ENCODE measurements at places on chromosomes 12 and 14.

- DNase-seq: no peak
Measured at GRCh38 chr12:38163442-38163801, 153.2 kb upstream of the ALG10B start.

- DNase-seq: no peak
Measured at GRCh38 chr14:63752449-63753169, 24.7 kb upstream of the SGPP1 start.

- no peak for DNase-seq
Measured at GRCh38 chr14:38737686-38738407, 365.2 kb downstream of the SEC23A start.

- DNase-seq: no peak
Measured at GRCh38 chr14:29868000-29868399, 59.6 kb downstream of the PRKD1 start.

GRCh38 chr12:88127099-88127498 lies 14.8 kb downstream of the CEP290 start:
- DNase-seq: no peak

GRCh38 chr12:113835433-113835832 lies 130.7 kb downstream of the RBM19 start:
- no peak for DNase-seq

GRCh38 chr12:71786829-71787228 lies 32.2 kb downstream of the RAB21 start:
- no peak for DNase-seq

DNA sequence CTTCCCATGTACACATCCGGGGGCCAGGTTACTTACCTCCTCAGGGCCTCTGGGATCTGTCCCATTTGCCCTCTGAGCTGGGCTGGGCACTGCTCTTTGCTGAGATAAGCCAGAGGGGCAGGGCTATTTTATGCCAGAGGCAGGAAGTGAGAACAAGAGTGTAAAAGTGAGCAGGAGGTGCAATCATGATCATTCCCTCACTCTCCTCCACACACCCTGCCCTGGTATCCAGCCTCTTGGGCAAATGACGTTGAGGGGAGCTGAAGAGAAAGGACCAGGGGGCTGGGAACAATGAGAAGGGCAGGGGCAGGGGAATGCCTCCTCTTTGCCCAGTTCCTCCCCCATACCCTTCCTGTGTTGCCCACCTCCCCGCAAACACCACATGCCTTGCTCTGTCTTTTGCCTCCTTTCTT lies 4.2 kb downstream of the LPAR5 start:
- no peak for DNase-seq

DNA sequence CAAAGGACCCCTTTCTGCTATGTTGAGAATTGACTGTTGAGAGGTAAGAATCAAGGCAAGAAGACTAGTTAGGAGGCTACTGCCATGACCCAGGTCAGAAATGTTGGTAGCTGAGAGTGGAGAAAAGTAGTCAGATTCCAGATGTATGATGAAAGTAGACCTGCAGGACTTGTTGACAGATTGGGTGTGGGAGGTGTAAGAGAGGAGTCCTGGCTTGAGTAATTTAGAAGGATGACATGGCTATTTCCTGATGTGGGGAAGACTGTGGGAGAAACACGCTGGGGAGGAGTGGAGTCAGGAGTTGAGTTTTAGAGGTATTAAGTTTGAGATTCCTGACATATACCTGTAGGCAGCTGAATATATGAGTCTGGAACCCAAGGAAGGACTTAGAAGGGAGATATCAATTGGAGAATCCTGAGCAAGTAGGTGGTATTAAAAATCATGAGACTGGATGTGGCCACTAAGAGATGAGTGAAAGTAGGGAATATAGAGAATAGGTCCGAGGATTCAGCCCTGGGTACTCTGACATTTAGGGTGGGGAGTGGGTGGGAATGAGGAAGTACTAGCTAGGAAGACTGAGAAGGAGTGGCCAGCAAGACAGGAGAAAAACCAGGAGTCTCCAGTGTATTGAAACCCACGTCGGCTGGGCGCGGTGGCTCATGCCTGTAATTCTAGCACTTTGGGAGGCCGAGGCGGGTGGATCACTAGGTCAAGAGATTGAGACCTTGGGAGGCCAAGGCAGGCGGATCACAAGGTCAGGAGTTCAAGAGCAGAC lies 12.6 kb upstream of the DDX47 start:
- no peak for DNase-seq

GRCh38 chr12:126389961-126390360 lies 1324.7 kb downstream of the AACS start:
- DNase-seq: no peak

- no peak for DNase-seq
Measured at GRCh38 chr12:131592972-131593371, 117.9 kb upstream of the SFSWAP start.

DNA sequence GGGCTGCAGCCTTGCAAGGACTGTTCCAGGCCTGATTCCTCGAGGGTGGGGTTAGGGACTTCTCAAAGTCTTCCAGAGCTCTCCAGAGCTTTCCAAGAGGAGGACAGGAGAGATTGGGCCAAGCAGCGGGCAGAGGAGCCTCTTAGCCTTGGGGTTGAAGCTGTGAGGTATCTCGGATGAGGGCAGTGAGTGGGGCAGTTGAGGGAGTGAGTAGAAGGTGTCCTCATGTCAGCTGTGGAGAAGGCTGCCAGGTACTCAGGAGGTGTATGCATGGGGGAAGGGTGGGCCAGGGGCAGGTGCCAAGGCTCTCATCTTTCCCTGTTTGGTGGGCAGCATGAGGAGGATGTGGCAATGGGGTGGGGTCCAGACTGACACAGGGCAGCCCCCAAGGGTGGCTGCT lies 7.7 kb downstream of the KRT83 start:
- DNase-seq: no peak

GRCh38 chr12:118618695-118619094 lies 242.3 kb downstream of the SUDS3 start:
- no peak for DNase-seq

DNA sequence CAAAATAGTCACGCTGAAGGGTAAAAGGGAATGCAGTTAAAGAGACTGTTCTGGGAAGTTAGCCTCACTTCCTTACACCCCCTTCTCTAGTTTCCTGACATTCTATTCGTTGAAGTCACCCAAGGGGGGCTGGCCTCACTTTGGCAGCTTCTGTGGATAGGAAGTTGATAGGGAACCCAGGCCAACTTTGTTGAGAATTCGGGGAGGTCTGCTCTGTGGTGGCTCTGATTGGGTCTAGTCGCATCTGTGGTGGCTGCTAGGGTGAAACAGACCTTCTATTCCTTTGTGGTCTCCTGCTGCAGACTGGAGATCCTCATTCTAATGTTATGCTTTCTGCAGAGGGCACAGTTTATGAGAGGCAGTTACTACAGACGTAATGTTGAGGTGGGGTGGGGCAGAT lies 28.8 kb upstream of the GZMB start:
- no peak for DNase-seq

- DNase-seq: no peak
Measured at GRCh38 chr12:69844416-69844815, 19.4 kb downstream of the MYRFL start.

GRCh38 chr12:107990325-107990724 lies 138.8 kb upstream of the WSCD2 start:
- no peak for DNase-seq

DNA sequence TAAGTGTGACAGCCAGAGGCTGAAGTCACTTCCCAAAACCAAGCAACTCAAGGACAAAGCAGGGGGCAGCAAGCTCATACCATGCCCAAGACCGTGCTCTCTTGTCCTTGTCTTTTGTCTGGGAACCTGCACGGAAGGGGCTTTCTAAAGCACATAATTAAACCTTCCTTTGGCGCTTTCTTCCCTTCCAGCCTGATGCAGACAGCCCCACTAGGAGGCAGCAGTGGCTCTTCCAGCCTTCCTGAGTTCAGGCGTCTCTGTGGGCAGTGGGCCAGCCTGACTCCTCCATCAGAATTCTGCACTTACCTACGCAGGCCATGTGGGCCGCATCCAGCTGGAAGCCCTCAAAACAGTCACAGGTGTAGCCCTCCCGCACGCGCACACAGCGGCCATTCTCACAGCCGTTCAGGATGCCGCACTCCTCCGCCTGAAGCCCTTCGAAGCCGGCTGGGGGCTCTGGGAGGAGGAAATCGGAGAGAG lies 7.6 kb downstream of the ISCA2 start:
- no peak for DNase-seq

- no peak for DNase-seq
Measured at GRCh38 chr12:127819056-127819455, 447.9 kb upstream of the TMEM132C start.

- no peak for DNase-seq
Measured at GRCh38 chr14:45658226-45658916, 405.4 kb upstream of the MIS18BP1 start.

- DNase-seq: peak; percentile 7
Measured at GRCh38 chr14:102591372-102591943, 991 bp upstream of the RCOR1 start.

DNA sequence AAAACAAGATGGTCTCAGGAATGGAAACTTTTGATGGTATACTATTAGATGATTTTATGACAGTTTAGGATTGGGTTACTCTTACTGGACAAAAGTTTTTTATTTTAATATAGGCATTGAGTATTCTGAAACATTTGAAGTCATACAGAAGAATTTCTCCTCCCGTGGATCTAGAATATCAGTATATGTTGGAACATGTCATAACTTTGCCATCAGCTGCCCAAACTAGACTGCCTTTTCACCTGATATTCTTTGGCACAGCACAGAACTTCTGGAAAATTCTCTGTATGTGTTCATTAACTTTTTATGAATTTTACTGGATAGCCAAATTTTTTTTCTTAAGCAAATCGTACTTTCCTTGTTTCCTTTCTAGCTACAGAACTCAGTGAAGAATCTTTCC lies 75.4 kb downstream of the KNTC1 start:
- DNase-seq: no peak

GRCh38 chr12:78559416-78559815 lies 305.2 kb upstream of the SYT1 start:
- no peak for DNase-seq

DNA sequence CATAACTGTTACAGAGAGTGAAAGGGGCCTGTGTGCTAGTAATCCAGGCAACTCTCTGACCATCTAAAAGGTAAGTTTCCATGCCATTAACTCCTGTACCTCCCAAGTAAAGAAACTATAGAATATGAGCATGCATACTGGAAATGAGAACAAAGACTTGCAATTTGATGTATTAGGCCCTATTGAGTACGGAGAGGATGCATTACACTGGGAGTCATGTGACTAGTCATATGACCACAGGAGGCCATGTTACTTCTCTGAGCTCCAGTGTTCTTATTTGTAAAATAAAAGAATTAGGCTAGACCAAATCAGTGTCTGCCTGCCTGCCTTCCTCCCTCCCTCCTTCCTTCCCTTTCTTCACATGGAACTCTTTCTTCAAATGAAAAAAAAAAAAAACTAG lies 440.1 kb upstream of the CCDC196 start:
- DNase-seq: no peak

- DNase-seq: no peak
Measured at GRCh38 chr12:90953956-90954421, 987 bp downstream of the CCER1 start.

- DNase-seq: no peak
Measured at GRCh38 chr12:128754275-128754674, 69.5 kb downstream of the SLC15A4 start.

DNA sequence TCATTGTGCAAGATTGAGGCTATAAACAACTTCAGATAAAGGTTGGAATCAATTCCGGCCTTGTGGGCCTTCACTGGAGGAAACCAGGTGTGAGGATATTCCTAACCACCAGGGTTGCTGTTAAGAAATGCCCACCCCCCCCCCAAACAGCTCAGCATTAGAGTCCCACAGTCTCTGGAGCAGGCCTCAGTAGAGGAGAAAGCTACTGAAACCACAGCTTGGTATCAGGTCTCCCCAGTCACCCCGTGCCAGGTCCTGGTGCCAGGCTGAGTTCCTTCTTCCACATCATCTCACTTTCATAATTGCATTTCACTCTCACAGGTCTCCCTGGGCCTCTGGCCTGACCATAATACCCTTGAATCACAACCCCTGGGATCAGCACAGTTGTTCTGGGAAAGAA lies 12.5 kb downstream of the GALNT6 start:
- no peak for DNase-seq

DNA sequence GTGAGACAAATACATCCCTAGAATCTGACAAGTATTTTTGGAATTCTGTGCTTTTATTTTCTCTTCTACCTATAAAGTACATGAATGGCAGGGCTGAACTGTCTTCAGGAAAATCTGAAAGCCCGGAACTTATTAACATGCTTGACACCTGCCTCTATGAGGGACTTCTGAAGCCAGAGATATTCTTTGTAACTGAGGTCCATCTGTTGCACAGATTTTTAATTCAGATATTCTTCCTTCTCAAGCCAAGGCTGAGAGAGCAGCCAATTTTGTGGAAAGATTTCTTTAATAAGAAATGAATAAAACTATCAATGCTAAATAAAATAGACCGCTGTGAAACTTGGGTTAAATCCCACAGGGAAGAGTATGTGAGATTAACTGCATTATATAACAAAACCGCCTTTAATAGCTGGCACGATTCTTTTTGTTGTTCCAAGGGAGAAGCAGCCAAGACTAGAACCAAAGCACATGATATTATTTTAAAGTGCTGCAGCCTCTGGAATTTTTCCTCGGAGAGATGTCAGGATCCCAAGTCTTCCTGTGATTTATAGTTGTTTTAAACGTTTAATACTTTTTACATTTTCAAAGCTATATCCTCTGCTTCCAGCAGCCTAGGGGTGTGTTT lies 148.9 kb downstream of the CRADD start:
- DNase-seq: no peak

DNA sequence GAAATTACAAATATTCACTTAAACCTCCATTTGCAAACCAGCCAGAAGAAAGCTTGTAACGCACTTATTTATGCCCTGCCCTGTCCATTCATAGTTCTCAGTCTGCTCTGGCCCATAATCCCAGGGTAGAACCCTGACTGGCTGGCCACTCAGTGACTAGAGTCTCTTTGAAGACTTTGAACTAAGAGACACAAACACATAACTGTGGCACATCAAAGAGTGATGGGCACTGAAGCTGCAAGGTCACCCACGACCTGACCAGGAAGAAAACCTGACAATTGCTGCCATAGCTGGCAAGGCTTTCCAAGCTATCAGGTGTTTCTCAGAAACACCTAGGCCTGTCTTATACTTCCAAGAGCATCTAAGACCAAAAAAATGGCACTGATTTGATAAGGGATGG lies 28.7 kb downstream of the SLC41A2 start:
- no peak for DNase-seq

- DNase-seq: no peak
Measured at GRCh38 chr12:122035292-122035691, 13.6 kb downstream of the BCL7A start.

- DNase-seq: no peak
Measured at GRCh38 chr12:72499244-72499643, 227.1 kb downstream of the TRHDE start.

GRCh38 chr12:48160807-48161206 lies 3.5 kb upstream of the ASB8 start:
- no peak for DNase-seq

Data from activated T-helper 1 cell treated with Interleukin-2 at 50 U/mL for 16 hours (primary cell).